Suppressor macrophage treated with lipopolysaccharide for 1 hour (primary cell): ENCODE measurements at places on chromosomes 12 and 14.

DNA sequence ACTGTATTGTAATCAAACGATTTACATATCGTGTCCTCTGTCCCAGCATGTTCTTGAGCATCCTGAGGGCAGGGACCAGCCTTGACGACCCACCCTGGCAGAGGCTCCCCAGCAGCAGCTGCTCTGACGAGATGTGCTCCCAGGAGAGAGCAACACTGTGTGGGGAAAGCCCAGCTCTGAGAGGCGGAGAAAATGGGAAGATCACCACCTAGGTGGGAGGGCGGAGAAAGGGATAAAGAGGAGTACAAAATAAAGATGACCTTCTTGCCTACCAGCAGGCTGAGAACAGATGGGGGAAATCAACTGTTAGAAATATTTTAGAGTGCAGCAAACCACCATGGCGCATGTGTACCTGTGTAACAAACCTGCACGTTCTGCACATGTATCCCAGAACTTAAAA is 71.5 kb upstream of the CAPRIN2 start:
- no peak for DNase-seq

- DNase-seq, result no peak
These were observed 53.7 kb downstream of the B4GALNT3 start for GRCh38 chr12:513446-513845.

DNA sequence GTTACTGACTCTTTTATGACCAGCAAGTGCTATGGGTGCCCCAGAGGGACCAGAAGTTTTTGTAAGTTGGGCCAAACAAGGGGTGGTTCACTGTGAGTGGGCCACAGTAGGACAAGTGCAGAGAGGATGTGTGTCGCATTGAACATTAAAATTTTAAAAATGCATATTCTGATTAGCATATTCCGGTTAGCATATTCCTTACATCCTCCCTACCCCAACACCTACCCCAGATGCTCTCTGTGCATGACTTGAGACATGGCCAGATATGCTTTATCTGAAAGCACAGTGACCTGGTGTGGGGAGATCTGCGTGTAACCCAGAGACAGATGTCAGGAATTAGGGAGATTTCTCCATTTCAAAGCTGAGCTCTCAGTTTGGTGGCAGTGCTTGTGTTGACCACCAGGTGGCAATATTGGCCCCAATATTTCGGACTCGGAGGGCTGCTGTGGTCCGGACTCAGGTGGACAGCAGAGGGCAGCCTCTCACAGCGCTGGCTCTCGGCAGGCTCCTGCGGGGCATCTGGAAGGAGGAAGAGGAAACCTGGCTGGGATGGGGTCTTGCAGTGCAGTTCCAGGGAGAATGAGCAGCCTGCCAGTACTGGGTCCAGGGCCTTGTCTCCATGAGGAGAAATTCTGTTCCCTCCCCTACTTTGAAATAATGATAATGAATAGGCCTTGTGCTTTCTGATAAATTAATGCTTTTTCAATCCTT is 1.6 kb upstream of the CEBPE start:
- DNase-seq, result peak; percentile 92

DNA sequence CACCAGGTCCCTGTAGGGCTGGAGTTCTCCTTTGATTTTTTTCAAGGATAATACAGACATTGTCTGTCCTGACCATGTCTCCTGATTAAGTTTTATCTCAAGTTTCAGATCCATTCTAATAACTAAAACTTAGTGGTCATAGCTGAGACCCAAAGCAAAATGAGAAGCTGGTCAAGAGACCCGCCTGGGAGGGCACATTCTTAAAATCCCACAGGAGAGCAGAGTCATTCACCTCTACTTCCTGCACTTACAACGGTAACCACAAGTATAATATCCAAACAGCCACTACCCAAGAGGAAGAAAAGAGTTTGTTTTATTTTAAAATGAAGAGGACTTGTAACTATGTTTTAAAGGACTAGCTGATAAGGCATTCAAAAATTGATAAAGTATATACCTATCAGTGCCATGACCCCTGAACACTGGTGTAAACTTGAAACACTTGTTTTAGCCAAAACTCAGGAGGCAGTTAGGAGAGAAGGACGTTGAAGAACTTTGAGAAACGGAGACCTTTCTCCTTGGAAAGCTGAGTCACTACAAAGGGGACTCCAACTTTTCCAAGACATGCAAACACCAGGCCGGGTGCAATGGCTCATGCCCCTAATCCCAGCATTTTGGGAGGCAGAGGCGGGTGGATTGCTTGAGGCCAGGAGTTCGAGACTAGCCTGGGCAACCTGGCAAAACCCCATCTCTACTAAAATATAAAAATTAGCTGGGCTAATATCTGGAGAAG is 478.2 kb downstream of the GLT1D1 start:
- no peak for DNase-seq

DNA sequence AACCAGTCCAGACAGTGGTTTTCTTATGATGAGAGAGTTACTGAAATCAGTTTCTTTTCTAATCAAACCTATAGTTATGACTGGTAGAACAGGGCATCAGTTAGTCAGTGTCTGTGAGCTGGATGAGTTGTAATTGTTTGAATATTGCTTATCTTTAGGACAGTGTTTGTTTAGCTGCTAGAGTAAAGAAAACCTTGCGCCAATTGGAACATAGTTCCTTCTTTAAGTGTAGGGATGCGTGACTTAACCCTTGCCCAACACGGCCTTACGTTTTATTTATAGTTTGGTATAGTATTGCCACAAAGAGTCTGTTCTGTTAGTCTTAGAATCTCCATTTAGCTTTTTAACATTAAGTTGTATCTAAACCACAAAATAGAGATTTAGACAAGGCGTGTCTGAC is 572.6 kb downstream of the SLC16A7 start:
- DNase-seq, result no peak

GRCh38 chr12:124520265-124520701 is 47.1 kb downstream of the NCOR2 start:
- DNase-seq, result no peak

GRCh38 chr12:53044896-53045695 is 4.8 kb upstream of the TNS2 start:
- no peak for DNase-seq

- peak; percentile 41 for DNase-seq
These were observed 26.2 kb downstream of the SUSD6 start for GRCh38 chr14:69637503-69638031.

- peak; percentile 76 for DNase-seq
These were observed at the start of gene PTMS for GRCh38 chr12:6765634-6766581. Gene PTMS (plus strand): TSS chr12:6766363. CDS start chr12:6766706, 343 bp downstream.

DNA sequence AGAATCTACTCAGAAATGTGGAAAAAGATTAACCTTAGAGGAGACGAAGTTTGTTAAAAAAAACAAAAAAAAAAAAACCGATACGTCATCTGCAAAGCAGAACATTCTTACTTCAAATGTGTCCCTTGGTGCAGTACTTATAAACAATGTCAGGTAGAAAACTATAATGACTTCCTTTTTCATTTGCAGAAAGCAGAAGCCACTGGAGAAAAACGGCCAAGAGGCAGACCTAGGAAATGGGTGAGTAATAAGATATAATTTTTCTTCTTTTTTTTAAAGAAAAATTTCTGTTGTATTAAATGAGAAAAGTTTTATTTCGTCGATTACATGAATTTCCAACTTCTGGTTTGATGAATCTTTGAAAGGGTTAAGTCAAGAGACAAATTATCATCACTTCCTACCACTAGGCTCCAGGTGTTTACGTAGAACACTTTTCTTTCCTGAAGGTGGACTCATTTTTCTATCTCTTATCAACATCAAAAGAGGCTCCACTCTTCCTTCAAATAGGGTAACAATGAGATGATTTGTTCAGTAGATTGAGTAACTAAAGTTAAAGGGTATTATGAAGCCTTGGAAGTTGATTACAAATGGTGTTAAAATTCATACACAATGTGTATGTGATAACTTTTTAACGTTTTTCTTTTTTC is 14.2 kb downstream of the HMGA2 start:
- no peak for DNase-seq

DNA sequence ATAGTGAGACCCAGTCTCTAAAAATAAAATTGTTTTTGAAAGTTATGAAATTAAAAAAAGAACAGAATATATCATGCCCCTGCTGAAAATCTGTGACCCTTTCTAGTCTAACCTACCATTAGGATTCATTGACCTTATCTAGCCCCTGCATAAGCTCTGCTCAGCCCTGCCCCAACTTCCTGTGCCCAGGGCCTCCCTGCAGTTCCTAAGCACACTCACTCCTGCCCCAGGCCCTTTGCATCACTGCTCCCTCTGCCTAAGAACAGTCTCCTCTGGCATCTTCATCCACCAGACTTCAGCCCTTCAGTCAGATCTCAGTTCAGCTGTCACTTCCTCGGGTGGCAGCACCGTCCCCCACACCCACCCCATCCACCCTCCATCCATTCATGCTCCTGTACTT is 55.4 kb downstream of the SCARB1 start:
- no peak for DNase-seq

- no peak for DNase-seq
These were observed 159.8 kb downstream of the TGFB3 start for GRCh38 chr14:75821831-75822521.

DNA sequence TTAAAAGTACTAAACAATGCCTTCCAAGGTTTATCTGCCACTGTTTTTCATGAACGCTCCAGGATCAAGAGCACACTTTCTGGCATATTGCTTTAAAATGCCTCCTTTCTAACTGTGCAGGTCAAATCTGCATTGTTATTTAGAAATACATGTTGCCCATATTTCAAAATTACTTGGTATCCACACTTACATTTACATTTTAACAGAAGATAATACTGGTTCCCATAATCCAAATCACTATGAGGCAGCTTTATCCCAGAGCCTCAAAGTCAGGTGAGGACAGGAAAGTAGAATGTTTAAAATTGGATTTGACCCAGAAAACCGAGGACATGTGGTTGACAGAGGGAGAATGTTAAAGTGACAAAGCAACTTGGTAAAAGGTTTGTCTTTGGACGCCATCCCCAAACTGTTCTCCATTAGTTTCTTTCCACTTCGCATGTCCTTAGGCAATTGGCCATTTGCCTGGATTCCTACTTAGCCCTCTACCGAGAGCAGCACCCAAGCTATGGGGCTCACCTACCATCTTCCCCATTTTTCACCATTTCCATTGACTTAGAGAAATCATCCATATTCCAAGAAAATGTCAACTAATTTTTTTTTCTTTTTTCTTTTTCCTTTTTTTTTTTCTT is 353.0 kb downstream of the PAWR start:
- no peak for DNase-seq

DNA sequence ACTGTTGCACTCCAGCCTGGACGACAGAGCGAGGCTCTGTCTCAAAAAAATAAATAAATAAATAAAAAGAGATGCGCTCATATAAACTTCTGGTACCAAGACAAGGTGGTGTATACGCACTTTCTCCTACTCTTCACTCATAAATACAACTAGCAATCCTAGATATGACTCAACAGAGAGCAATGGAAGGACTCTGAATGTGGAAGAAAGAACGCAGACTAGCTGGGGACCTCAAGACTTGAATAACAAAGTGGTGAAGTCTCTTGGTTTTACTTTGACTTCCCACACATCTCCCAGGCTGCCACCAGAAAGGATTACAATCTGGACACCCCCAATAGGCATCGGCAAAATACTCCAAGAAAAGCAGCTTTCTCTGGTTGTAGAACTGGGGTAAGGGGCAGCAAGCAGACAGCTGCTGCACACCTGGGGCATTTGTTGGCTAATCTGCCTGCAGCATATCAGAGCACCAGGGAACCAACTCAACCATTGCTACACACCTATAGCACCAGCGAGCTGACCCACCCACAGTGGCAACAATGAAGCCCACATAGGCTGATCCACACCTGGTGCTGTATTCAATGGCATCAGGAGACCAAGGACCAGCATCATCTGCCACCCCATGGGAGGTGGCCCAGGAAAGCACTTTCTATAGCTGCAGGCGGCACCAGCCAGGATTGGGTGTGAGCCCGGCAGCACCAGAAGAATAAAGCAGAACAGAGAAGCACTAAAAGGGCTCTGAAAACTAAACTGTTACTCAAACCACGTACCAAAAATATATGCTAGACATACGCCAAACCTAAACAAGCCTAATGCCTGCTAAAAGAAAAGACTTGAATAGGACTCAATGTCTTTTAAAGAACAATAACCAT is 1231.7 kb upstream of the TMEM132C start:
- DNase-seq, result no peak

GRCh38 chr14:33484264-33484663 is 466.6 kb downstream of the EGLN3 start:
- DNase-seq, result no peak

DNA sequence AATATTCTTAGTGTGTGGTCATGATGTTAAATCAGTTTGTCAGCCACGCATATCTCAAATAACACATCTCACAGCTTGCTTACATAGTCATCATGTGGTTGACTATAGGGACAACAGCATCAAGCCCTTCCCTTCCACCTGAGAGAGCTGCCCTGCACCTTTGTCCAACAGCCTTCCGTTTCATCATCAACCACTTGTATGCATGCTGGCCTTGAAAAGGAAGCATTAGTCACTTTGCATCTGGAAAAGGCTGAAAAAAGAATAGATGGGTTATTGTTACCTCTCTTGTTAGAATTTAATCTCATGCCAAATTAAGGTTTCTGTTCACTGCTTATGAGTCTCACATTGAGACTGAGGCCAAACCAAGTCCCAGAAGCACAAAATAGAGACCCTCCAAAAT is 1586.5 kb upstream of the SEL1L start:
- DNase-seq, result no peak

GRCh38 chr12:39743655-39744054 is 124.1 kb upstream of the ABCD2 start:
- DNase-seq, result no peak

- peak; percentile 95 for DNase-seq
These were observed 21.9 kb upstream of the PTGR2 start for GRCh38 chr14:73829526-73830431.

- no peak for DNase-seq
These were observed 96.7 kb downstream of the CCER1 start for GRCh38 chr12:90858252-90858651.

GRCh38 chr12:50776749-50777728 is 13.1 kb downstream of the ATF1 start:
- DNase-seq, result no peak

GRCh38 chr14:103857256-103857655 is 9.9 kb upstream of the PPP1R13B start:
- DNase-seq, result no peak

DNA sequence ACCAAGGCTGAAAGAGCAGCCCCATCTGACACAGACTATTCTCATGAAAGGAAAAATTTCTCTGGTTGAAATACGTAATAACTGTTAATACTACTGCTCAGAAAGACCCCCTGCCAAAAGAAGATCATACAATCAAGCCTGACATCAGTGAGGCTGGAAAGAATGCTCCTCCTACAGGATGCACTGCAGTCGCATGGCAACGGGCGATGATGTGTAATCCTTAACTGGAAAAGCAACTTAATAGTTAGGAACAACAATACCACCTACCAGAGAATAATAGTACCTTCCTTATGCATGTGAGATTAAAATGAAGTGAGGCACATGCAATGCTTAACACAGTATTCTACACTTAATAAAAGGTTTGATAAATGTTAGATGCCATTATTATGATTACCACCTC is 1.2 kb upstream of the GOLGA5 start:
- no peak for DNase-seq

- no peak for DNase-seq
These were observed 115.6 kb downstream of the RBM19 start for GRCh38 chr12:113850309-113851056.

- DNase-seq, result no peak
These were observed 30.3 kb upstream of the SMOC1 start for GRCh38 chr14:69848903-69849391.
